Mammary microvascular endothelial cell (primary cell): ENCODE measurements at places on chromosomes 12 and 14. TPM values are rescaled to one million over a fixed set of nuclear protein-coding genes. Genes with fewer than 3 reads are reported as not detected.

PPP1R1A gene
- not detected in 2 replicates for total RNA-seq

SPATS2 gene
- total RNA-seq, result 21.4 and 27.9 TPM in 2 replicates

TWF1 gene
- total RNA-seq, result 106 and 109 TPM in 2 replicates

PRB2 gene
- total RNA-seq, result not detected in 2 replicates

DACT1 gene
- 0.15 and 0.27 TPM in 2 replicates for total RNA-seq
